ENCODE measurements at places on chromosomes 6 and 20.

- DNase-seq, result no peak
These were observed 66.4 kb downstream of the HMGN3 start for GRCh38 chr6:79167931-79168694.

DNA sequence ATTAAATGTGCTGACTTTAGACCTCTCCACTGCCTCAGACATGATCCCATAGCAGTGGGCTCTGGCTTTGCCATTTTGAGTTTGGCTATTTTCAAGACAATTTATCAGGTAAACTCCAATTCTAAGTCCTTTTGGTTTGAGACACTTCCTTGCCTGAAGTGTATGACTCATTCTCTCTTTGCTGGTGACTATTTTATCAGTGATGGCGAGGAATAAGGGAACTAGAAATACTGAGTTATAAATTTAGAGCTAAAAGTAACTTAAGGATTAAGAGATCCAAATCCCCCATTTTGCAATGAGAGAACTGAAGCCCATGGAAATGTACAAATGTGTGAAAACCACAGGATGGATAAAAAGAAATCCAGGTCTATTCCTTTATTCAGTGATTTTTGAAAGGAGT, 30.9 kb upstream of the CD83 start:
- no peak for DNase-seq

DNA sequence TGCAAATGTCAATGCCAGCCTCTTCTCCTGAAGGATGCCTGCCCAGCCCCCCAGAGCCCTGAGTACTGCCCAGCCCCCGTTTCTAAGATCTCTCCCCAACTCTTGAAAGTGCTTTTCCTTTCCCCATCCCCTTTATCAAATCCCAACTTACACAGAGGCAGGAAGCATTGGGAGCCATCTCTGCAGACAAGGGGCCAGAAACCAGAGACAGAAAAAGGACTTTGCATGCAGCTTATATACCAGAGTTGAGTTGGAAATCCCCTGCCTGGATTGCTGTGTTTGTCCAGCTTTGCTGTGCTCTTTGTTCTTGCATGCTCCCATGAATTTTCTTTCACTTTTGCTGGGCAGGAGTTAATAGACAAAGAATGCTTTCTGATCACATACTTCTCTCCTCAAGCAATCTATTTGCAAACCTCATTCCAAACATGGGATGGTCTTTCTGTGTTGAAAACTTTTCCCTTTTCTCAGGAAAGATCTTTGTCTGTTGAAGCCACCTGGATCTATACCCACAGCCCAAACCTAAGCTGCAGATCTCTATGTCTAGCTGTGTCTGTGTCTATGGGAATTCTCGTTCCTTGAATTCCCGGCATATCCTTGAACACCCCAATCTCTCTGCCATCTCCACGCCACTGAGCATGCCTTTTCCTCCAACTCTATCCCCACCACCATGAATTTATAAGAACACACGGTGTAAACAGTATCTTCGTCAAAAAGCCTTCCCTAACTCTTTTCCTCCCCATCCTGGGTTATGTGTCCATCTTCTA, at the start of gene UBD:
Gene UBD, minus strand, starts transcription at position 209 of the 764 bp plus-strand sequence. Its CDS starts 31 bp downstream, at position 178.
- no peak for DNase-seq

DNA sequence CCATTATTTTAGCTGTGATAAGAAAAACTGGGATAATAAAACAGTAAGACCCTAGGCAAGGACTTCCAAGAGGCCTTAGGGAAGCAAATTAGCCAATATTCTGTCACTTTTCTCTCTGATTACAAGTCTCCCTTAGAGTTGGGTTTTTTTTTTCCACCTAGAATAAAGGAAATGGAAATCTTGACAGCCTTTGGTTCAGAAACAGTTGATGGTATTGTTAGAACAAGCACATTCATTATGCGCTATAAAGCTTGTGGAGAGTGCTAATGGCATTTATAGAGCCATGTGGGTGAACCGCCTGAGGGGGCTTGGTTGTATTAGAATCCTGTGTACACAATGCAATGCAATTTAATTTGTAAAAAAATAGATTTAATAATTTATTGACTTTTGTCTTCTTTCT, 88.9 kb upstream of the OGFRL1 start:
- DNase-seq, result no peak

- no peak for DNase-seq
These were observed 112.2 kb upstream of the HEY2 start for GRCh38 chr6:125637207-125637606.

- no peak for DNase-seq
These were observed 87.0 kb upstream of the OLIG3 start for GRCh38 chr6:137581019-137581707.

- DNase-seq, result no peak
These were observed 104.1 kb downstream of the HDGFL1 start for GRCh38 chr6:22673474-22673873.

GRCh38 chr6:165268987-165269386, 40.4 kb downstream of the C6orf118 start:
- DNase-seq, result no peak

GRCh38 chr6:5133943-5134342, 48.8 kb downstream of the PPP1R3G start:
- DNase-seq, result no peak

GRCh38 chr20:57613481-57613921, 6.7 kb downstream of the ZBP1 start:
- no peak for DNase-seq

- DNase-seq, result no peak
These were observed 236.3 kb downstream of the PTPRK start for GRCh38 chr6:128284128-128284527.

DNA sequence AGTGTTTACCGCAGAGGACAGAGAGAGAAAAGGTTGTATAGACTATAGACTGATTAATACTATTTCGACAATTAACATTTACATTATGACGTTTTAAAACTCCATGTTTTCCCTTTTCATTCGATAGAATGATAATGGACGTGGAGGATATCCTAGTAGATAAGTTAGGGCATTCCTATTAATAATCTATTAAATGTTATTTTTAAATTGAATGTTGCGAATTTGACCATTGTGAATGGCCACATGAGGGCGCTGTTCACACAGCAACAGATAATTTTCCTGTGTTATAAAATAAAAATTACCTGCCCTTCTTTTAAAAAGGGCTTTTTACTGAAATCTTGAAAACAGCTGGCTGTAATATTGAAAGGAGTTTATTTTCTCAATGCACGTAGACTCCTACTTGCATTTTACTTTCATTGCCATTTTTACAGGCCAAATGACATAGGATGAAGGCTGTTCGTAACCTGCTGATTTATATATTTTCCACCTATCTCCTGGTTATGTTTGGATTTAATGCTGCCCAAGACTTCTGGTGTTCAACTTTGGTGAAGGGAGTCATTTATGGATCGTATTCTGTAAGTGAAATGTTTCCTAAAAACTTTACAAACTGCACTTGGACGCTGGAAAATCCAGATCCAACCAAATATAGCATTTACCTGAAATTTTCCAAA, 3.3 kb downstream of the ADGRB3 start:
- DNase-seq, result no peak
